ENCODE measurements at places on chromosomes 7 and 10.
A peak's percentile ranks its signal among the peaks of the same experiment; 100 is the strongest.

- DNase-seq, result no peak
These were observed 132.2 kb downstream of the MAD1L1 start for GRCh38 chr7:2100278-2101208.

GRCh38 chr7:34087892-34088891 lies 182.9 kb downstream of the BMPER start:
- peak; percentile 52 for DNase-seq

DNA sequence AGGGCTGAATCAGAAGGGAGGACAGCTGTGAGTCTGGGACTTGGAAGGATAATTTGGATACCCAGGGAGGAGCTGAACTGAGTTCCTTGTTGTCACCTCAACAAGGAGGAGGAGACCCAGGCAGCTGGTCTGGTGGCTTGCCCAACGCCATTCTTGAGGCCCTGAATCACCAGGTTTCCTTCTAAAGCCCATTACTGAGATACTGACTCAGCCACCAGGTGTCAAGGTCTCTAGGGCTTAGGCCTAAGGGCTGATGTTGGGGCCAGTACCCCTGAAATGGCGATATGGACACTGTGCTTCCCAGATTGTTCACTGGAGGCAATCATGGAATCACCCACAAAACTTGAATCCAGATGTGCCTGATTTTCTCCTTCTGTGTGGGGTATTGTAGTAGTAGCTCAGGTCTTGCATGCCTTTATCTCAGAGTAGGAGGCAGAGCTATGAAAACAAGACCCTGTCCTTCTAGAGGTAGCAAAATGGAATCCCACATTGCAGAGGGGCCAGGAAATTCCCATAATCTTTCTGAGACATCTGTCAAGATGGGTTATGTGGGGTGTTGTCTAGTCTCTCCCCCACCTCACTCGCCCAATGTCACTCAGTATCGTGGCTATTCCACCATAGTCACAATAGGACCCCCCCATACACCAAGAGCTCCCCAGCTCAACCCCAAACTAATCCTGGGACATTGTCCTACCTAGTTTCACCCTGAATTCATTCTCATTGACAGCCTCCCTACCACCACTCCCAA lies 1.8 kb upstream of the ATG9B start:
- no peak for DNase-seq

DNA sequence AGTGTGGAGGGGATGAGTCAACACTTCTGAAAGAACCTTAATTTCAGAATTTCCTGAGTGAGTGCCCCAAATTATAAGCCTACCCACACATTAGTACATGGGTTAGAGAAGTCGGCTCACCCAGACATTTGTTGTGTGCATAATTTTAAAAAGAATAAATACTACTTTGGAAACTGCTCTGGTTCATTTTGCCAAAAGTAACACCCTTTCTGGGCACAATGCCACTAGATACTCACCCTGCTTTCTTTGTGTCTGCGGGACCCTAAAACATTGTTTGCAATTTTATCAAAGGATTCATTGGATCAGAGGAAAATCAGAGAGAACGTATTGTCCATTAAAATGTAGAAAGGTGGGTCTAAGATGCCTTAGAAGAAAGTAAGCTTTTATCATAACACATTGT lies 245.5 kb upstream of the NRP1 start:
- DNase-seq, result no peak

DNA sequence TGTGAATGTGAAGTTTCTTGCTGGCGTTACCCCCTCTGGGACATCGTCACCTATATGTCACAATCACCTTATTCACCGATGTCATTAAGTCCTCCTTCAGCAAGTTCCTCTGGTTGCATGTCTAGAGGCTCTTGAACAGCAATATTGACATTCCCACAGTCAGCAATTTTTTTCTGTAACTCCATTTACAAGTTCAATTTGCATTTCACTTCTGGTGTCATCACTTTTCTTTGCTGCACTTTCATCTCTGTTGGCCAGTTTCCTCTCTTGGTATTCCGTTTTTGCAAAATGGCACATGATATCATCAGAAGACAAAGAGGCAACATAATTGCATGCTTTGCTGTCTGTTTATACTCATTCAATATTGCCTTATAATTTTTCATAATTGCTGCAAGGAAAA lies 69.8 kb downstream of the SRI start:
- no peak for DNase-seq

DNA sequence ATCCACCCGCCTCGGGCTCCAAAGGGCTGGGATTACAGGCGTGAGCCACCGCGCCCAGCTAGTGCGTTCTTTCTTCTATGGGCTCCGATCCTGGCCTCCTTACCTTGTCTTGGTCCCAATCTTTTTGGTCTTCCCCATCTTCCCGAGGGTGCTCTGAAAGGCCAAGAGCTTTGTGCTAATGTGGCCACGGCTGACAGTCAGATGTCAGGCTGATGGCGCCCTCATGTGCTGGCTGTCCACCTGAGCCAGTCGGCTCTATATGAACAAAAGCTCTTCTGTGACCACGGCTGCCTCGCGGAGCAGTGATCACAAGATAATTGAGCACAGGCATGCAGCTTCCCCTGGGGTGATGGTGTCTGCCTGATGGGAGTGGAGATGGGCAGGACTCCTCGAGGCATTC lies 11.0 kb upstream of the AHCYL2 start:
- DNase-seq, result peak; percentile 18
